ENCODE measurements at places on chromosomes 7 and 10.

GRCh38 chr10:3727268-3727667 is 57.7 kb downstream of the KLF6 start:
- no peak for DNase-seq

- DNase-seq, result no peak
Measured at GRCh38 chr7:119482209-119482608, 790.8 kb upstream of the KCND2 start.

GRCh38 chr10:21372651-21373410 is 152.7 kb downstream of the SKIDA1 start:
- DNase-seq, result peak; percentile 82

- DNase-seq, result peak; percentile 96
Measured at GRCh38 chr7:82805527-82805960, 357.1 kb downstream of the PCLO start.

Data from RCC 7860 (cell line).